ENCODE measurements at places on chromosomes 1 and 21. TPM values are rescaled to one million over a fixed set of nuclear protein-coding genes. Genes with fewer than 3 reads are reported as not detected.

KLF17 gene
- total RNA-seq, result not detected

F5 gene
- 58.2 TPM for total RNA-seq

SYT14 gene
- total RNA-seq, result not detected

SNAPIN gene
- 31.1 TPM for total RNA-seq

FCRL3 gene
- 0.05 TPM for total RNA-seq

TAGLN2 gene
- total RNA-seq, result 442 TPM

TCP10L gene
- total RNA-seq, result 0.59 TPM

CFHR5 gene
- not detected for total RNA-seq

S100A13 gene
- 5.1 TPM for total RNA-seq

Measured in activated T-helper 1 cell treated with anti-CD3 and anti-CD28 coated beads, Interleukin-12 subunit alpha, Interleukin-12 subunit beta, Interleukin-2, Interleukin-4 antibody, amounts not matched to agents 30 ng/mL and 10 ng/mL and 1 ng/mL, durations not matched to agents 14 hours and 24 hours and 36 hours (primary cell).